Stomach (tissue), 19 donors: ENCODE measurements at places on chromosomes 6 and 20. TPM values are rescaled to one million over a fixed set of nuclear protein-coding genes. Genes with fewer than 3 reads are reported as not detected.

The MPC1 gene
- 155 TPM for polyA plus RNA-seq

The NOP56 gene
- polyA plus RNA-seq, result 87.8 TPM

DNA sequence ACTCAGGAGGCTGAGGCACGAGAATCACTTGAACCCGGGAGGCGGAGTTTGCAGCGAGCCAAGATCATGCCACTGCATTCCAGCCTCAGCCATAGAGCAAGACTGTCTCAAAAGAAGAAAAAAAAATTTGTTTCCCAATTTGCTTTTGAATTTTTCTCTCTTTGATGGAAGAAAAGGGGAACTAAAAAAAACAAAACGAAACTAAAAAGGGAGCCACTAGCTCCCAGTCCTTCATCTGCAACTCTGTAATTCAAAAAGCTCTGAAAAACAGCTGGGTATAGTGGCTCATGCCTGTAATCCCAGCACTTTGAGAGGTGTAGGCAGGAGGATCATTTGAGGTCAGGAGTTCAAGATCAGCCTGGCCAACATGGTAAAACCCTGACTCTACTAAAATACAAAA lies 9.5 kb downstream of the OVOL2 start:
- no peak for DNase-seq

DNA sequence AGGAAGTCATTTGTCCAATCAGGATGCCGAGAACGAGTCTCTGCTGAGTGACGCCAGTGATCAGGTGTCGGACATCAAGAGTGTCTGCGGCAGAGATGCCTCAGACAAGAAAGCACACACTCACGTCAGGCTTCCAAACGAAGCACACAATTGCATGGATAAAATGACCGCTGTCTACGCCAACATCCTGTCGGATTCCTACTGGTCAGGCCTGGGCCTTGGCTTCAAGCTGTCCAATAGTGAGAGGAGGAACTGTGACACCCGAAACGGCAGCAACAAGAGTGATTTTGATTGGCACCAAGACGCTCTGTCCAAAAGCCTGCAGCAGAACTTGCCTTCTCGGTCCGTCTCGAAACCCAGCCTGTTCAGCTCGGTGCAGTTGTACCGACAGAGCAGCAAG lies 281.5 kb downstream of the TSHZ2 start:
- no peak for DNase-seq

- DNase-seq, result no peak
Observed at GRCh38 chr20:18795366-18795765, 18.2 kb upstream of the SCP2D1 start.

DNA sequence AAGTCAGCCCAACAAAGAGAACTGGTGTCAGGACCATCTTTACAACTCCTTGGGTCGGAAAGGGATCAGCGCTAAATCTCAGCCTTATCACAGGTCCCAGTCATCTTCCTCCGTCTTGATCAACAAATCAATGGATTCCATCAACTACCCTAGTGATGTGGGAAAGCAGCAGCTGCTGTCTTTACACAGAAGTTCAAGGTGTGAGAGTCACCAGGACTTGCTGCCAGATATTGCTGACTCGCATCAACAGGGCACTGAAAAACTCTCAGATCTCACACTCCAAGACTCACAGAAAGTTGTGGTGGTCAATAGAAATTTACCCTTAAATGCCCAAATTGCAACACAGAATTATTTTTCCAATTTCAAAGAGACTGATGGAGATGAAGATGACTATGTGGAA lies 25.3 kb upstream of the MTHFD1L start:
- no peak for DNase-seq

GRCh38 chr20:57566803-57567459 lies 6.0 kb downstream of the PCK1 start:
- DNase-seq, result no peak
